NCI-H1930 (cell line): ENCODE measurements at places on chromosomes 1 and 21.

DNA sequence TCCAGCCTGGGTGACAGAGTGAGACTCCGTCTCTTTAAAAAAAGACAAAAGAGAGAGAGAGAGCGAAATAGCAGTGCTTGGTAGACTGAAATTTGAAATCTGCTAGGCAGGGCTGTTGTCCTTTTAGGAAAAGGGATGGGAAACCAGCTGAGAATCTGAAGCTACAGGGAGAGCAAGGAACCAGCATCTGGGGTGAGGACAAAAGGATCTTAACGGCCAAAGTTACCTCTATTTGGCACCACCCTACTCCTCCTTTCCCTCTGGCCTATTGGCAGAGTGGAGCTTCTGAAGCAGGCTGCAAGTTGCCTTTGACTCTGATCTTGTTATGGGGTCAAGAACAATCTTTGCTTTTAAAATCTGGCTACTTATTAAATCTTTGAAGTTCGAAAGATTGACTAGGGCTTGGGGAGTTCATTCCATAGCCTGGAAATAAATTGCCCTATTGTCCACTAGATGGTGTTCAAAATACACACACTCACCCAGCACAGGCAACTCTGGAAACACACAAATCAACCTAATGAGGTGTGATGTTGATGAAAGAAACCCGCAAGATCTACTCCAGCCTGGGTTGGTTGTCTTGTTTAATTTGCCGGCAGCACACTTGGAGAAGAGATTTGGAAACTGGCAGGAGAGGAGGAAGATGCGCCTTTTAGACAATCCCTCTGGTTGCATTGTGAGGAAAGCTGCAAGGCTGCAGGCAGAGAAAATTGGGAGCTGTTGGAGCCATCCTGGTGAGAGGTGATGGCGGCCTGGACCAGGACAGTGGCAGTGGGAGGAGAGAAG lies 16.5 kb upstream of the PARP1 start:
- DNase-seq: no peak

DNA sequence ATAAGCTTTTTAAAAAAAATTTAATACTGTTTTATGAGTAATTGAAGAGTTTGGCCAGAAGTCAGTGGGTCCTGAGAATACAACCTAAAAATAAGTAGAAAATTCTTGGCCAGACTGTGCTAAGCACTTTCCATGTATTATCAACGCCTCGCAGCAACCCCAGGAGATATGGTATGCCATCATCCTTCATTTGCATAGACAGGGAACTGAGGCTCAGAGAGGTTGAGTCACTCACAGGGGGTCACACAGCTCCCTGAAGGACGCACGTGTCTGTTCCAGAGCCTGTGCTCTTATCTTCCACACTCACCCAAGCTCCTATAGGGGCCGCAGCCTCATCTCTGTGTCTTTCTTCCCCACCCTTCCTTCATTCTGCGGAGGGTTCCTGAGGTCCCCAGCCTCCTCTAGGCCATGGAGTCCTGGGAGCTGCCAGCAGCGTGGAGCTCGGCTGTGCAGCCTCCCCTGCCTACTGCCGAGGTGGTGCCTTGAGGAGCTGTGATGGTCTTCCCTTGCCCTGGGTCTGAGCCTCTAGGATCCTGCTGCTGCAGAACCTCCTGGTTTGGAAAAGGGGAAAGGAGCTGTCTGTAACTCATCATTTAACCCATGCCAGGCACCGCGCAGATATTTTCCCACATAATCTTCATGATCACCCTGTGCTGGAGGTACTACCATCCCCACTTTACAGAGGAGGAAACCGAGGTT lies 30.3 kb upstream of the ECE1 start:
- DNase-seq: no peak

DNA sequence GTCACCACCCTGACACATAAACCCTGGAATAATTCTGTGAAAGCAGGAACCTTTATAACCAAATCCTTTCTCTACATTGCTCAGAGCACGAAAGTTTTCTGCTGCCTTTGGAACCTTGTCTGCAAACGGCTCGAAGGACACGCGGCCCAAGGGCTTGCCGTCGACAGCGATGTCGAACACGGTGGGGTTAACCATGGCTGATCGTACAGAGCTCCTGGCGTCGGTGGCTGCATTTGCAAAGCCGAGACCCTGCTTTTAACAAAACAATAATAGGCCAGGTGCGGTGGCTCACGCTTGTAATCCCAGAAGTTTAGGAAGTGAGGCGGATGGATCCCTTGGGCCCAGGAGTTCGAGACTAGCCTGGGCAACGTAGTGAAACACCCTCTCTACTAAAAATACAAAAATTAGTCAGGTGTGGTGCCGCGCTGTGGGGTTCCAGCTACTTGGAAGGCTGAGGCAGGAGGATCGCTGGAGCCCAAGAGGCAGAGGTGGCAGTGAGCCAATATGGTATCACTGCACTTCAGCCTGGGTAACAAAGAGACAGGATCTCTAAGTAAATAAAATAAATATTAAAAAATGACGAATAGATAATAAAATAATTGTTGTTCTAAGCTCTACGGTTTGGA lies 2.2 kb upstream of the EIF2B3 start:
- DNase-seq: no peak

DNA sequence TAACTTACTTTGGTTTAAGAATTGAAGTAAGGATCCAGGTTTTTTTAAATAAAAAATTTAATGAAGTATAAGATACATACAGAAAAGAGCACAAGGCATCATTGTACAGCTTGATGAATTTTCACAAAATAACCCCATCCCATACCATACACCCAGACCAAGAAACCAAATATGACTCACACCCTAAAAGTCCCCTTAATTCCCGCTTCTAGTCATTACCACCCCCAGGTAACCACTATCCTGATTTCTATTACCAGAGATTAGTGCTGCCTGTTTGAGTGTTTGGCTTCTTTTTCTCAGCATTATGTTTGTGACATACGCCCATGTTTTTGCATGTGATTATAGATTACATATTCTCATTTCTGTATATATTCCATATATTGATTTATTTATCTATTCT lies 98.5 kb upstream of the HIVEP3 start:
- no peak for DNase-seq

DNA sequence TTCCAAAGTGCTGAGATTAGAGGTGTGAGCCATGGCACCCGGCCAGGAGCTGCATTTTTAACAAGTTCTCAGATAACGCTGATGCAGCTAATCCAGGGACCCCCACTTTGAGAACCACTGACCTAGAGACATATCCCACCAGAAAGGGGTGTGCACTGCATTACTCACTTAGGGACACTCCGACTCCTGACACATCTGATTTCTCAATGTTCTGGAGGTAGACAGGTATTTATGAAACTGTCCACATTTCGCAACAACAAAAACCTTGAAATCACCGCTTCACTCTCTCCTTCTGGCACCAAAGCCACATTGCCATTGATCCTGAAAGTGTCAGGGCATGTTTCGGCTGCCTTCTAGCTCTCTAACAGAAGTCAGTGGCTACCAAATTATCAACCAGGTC lies 23.2 kb upstream of the CAMTA1 start:
- no peak for DNase-seq
